Left colon (tissue), 2 donors: ENCODE measurements at places on chromosomes 1 and 21. TPM values are rescaled to one million over a fixed set of nuclear protein-coding genes. Genes with fewer than 3 reads are reported as not detected.

GRCh38 chr1:66562561-66562960 lies 28.6 kb downstream of the SGIP1 start:
- no peak for DNase-seq

The FAAH gene
- 84.5 TPM for total RNA-seq

DNA sequence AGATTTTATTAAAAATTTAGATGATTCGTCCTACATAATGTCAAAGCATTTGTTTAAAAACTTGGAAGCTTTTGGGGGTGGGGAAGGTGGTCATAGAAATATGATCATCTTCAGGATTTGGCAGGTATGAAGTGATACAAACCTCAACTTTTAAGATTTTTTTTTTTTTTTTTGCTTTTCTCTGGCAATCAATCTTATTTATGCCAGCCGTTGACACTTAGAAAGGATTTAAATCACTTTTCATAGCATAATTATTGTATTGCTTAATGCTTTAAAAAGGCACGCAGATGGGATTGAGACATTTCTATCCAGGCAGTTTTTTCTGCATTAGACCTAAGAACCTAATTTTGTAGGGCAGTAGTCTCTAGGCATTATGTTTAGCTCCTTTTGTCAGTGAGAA lies 19.7 kb downstream of the MRPS6 start:
- no peak for DNase-seq

The PBXIP1 gene
- 61.2 TPM for total RNA-seq

GRCh38 chr1:76591461-76591860 lies 275.8 kb upstream of the ST6GALNAC5 start:
- no peak for DNase-seq

DNA sequence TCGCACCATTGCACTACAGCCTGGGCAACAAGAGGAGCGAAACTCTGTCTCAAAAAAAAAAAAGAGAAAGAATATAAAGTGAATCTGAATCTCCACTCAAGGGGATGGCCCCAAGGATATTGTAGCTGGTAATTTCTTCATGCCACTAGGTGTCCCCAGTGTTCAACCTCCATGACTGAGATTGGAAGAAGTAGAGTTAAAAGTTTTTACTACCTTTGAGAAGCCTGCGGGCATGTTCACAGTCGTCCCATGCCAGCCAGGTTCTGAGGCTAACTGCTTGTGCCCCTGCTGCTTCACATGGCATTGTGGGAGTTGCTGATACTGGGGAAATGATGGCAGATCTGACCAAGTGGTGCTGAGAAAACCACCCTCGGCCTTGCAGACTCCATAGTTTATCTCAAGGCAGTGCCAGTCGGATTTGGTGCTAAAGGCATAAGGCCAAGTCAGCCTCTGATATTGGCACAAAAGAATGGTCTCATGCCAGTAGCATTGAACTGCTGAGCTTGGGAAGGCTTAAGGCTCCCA lies 10.8 kb upstream of the SHISA4 start:
- DNase-seq: no peak

DNA sequence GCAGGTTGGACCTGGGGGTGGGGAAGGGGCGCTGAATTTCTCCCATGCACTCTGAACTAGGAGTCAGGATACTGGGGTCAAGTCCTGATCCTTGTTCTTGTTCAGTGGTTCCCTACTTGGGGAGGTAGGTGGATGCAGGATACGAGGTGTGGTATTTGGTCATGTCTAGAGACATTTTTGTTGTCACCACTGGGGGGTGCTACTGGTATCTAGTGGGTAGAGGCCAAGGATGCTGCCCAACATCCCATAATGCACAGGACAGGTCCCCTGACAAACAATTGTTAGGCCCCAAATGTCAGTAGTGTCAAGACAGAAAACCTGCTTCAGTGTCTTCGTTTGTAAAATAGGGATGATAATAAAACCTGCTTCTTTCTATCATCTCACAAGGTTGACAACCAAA lies 259.0 kb upstream of the FOXD3 start:
- no peak for DNase-seq

DNA sequence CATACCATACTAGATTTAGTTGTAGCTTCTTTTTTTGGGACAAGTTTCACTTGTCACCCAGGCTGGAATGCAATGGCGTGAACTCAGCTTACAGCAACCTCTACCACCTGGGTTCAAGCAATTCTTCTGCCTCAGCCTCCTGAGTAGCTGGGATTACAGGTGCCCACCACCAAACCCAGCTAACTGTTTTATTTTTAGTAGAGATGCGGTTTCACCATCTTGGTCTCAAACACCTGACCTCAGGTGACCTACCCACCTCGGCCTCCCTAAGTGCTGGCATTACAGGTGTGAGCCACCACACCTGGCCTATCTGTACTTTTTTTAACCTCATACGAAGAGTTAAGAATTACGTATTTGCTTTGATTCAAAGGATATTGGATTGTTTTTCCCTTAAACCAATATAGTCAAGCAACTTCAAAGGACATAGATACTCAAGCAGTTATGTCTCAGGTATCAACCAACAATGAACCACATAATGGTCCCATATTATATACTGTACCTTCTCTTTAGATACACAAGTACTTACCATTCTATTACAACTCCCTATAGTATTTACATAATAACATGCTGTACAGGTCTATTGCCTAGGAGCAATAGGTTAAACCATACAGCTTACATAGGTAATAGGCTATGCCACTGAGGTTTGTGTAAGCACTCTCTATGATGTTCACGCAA lies 7.5 kb downstream of the HMGN1 start:
- DNase-seq: no peak

- peak; percentile 61 for DNase-seq
Observed at GRCh38 chr1:24727501-24728216, 17.6 kb upstream of the CLIC4 start.

DNA sequence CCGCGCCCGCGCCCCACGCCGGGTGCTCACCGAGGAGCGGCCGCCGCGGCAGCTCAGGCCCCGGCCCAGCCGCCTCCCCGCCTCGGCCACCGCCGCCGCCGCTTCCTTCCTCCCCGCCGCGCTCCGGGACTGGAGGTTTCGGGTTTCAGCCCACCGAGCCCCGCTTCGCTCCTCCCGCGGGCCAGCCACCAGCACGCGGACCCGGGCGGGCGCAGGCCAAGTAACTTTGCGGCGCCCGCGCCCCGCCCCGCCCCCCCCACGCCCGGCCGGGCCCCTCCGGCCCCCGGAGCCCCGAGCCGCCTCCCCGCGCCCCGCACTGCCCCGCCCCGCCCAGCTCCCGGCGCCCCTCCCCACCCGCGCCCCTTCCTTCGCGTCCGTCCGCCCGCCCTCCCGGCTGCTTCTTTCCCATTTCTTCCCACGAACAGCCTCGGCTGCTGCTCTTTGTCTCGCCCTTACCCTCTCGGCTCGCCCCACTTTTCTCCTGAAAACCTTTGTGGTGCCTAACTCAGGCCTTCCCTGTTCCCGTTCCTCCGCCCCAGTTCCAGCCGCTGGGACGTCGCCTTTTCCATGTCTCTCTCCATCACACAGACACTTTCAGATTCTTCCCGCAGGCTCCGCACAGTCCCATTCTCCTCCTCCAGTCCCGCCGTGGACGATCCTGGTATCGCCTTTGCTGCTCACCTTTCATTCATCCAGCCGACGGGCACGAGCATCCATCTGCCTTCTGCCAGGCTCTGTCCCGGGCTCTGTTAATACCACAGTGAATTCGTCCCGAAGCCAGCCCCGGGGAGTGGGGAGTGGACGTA lies at the start of gene GPR161:
GPR161 (minus strand) TSS at position 222 of the 806 bp plus-strand sequence. CDS start 32,080 bp downstream, outside the sequence.
- DNase-seq: peak; percentile 39

DNA sequence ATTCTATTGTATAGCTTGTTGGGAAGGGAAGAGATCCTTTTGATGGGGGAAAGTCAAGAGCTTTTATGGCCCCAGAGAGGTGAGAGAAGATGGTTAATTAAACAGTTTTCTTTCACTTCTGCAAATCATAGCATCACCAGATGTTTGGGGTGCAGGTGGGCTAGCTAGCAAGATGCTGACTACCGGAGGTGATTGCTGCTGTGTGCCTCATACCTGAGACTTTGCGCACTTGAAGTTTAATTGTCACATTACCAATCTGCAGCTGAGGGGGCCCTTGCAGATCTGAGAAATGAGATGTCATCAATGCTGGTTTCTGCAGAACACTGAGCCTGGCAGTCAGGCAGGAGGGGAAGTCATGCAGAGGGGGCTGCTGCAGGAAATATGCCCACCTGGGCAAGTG lies 73.9 kb downstream of the SNRPE start:
- DNase-seq: no peak

The OR2L3 gene
- total RNA-seq: not detected

DNA sequence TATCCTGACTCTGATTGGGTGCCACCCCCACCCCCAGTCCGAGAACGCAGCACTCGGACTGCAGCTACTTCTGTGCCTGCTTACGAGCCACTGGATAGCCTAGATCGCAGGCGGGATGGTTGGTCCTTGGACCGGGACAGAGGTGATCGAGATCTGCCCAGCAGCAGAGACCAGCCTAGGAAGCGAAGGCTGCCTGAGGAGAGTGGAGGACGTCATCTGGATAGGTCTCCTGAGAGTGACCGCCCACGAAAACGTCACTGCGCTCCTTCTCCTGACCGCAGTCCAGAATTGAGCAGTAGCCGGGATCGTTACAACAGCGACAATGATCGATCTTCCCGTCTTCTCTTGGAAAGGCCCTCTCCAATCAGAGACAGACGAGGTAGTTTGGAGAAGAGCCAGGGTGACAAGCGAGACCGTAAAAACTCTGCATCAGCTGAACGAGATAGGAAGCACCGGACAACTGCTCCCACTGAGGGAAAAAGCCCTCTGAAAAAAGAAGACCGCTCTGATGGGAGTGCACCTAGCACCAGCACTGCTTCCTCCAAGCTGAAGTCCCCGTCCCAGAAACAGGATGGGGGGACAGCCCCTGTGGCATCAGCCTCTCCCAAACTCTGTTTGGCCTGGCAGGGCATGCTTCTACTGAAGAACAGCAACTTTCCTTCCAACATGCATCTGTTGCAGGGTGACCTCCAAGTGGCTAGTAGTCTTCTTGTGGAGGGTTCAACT lies 2.1 kb downstream of the RBM15 start:
- DNase-seq: no peak

The SPRR1A gene
- not detected for total RNA-seq

DNA sequence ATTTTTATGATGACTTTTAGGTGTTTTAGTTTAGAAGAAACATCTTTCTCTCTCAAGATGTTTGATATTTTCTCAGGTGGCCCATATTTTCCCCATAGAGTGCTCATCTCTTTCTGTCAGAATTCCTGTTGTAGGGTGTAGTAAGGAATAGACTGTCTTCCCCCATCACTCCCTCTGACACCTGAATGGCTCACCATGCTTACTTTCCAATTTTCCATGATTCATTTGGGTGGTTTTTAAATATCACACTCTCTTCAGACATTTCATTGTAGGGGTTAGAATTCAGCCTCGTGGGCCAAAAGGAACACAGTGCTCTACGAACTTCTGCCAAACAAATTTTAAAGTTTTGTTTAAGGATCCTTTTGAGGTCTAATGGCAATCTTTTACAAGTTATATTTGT lies 24.0 kb downstream of the GIPC2 start:
- DNase-seq: no peak

The EDN2 gene
- total RNA-seq: 19.3 TPM

The MYCL gene
- 13.7 TPM for total RNA-seq

DNA sequence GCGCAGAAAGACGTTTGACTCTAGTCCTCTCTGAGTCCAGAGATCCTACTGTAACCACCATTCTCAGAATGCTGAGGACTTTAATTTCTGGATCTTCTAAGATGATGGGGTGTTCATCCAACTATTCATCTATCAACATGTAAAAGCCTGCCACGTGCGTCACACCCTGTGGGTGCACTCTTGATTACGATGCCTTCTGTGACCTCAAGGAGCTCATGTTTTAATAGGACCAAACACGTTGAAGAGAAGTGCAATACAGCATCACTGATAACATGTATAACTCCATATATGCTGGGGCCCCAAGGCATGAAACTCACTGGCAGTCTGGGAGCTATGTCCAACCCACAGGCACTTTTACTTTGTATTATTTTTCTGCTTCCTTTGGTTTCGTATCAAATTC lies 19.0 kb downstream of the KIAA0040 start:
- no peak for DNase-seq

The BSDC1 gene
- 73.0 TPM for total RNA-seq

- no peak for DNase-seq
Observed at GRCh38 chr1:246518456-246519205, 11.6 kb upstream of the SMYD3 start.

DNA sequence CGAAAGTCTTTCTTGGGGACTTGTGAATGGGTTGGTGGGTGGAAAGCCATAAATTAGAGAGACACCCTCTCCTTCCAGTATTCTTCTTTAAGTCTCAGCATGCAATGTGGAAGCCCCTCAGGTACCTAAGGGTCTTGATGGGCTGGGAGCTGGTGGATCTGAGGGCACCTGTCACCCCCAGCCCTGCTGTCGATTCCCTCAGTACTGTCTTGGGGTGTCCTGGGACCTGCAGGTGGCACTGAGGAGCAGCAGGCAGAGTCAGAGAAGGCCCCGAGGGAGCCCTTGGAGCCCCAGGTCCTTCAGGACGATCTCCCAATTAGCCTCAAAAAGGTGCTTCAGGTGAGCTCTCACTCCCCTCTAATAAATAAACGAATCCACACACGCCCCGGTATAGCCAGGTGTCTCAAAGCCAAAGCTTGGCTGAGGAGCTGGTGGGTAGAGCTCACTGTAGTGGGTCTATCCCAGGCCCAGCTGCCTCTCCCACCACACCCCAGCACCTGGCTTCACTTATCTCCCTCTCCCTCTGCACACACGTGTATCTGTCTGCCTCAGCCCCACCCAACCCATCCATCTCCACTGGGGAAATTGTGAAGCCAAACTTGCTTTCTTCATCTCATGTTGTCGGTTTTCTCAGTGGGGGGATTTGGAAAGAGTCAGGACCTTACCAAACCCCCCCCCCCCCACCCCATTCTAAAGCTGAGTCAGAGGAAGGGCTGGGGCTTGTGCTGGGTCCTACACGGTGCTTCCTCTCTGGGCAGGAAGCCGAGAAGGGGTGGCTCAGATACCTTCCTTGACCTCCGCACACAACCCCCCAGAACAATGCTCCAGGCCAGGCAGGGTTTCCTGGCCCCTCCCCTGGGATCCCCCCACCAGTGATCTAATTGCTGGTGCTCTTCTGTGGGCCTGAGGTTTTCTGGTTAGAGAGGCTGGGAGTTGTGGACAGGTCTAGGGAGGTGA lies 1.6 kb downstream of the ADAM15 start:
- DNase-seq: peak; percentile 53

DNA sequence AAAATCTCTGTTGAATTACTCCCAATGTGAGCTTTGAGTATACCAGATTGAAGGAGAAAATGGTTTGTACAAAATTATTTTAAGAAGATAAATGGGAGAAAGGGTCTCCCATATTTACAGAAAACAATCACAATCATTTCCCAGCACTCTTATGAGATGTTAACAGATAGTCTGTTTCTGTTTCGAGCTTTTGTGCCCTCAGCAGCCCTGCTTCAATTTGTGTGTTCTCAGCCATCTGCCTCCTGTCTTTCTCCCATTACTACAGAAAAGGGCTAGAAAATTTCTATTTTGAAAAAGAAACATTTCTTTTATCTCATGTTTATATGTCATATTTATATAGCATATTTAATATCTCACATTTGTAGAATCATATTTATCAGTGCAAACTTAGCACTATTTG lies 498.4 kb downstream of the TTLL7 start:
- DNase-seq: no peak

- no peak for DNase-seq
Observed at GRCh38 chr1:75855010-75855409, 58.3 kb downstream of the MSH4 start.
